Activated CD4-positive, CD25-positive, alpha-beta regulatory T cell (primary cell): ENCODE measurements at places on chromosomes 3 and 15.

DNA sequence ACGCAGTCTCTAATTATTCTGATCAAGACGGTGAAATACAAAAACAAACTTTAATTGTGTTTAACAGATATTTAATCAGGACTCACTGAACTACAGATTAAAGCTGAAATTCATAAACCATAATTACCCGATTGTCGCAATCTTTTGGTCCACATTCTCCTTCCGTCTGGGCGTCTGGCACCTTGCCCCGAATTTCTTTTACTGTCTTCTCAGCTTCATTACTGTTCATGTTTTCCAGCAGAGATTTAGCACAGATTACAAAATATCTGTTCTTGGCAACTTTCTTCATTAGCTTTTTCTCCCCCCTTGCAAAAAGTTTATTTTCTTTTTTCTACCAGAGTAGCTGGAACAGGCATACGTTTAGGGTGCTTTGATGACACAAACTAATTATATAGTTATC is 271.4 kb downstream of the TIGIT start:
- no peak for DNase-seq

- DNase-seq, result no peak
Observed at GRCh38 chr3:58564456-58565160, 12.6 kb downstream of the FAM107A start.

- no peak for DNase-seq
Observed at GRCh38 chr3:59563072-59563605, 513.3 kb upstream of the CFAP20DC start.

GRCh38 chr15:56786966-56787365 is 53.7 kb upstream of the ZNF280D start:
- DNase-seq, result no peak

DNA sequence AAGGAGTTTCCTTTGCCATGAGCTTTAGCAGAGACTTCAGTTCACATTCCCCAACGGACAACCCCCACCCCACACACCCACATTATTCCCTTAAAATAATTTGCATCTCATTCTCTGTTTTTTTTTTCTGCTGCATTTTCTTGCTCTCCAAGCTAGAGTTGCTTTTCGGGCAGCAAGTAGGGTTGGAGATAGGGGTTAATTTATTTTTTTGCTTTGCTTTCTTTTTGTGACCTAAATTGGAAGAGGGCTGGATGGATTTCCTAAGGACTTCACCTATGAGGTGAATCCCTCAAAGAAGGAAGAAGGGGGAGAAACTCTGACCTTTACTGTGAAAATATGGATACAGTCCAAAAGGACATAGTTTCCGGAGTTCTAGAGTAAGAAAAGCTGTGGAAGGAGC is 6.6 kb downstream of the SOX2 start:
- DNase-seq, result no peak

DNA sequence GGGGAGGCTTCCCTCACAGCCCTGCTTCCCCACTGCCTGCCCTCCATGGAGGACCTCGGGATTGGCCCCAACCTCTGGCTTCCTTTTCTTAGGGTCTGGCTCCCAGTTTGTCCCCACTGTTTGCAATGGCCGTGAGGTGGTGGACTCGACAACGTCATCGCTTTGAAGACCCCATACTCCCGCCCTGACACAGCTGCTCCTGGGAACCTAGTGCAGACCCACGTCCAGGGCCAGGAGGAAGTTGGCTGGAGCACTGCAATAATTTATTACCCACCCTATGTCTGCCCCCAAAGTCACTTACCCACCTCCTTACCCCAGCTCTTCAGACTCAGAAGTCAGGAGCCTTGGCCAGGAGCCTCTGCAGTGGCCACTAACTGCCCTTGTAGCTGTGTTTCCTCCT is 11.1 kb downstream of the GRM2 start:
- no peak for DNase-seq

DNA sequence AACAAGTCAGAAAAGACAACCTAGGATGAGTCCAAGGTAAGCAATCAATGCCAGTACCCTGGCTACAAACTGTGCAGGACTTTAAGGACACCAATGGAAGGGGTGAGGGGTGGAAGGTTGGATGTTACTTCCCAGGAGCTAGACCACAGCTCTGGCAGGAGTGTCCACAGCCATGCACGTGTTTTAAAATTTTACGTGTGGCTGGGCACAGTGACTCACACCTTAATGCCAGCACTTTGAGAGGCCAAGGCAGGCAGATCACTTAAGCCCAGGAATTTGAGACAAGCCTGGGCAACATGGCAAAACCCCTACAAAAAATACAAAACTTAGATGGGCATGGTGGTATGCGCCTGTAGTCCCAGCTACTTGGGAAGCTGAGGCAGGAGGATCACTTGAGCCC is 14.7 kb upstream of the HDC start:
- DNase-seq, result no peak

DNA sequence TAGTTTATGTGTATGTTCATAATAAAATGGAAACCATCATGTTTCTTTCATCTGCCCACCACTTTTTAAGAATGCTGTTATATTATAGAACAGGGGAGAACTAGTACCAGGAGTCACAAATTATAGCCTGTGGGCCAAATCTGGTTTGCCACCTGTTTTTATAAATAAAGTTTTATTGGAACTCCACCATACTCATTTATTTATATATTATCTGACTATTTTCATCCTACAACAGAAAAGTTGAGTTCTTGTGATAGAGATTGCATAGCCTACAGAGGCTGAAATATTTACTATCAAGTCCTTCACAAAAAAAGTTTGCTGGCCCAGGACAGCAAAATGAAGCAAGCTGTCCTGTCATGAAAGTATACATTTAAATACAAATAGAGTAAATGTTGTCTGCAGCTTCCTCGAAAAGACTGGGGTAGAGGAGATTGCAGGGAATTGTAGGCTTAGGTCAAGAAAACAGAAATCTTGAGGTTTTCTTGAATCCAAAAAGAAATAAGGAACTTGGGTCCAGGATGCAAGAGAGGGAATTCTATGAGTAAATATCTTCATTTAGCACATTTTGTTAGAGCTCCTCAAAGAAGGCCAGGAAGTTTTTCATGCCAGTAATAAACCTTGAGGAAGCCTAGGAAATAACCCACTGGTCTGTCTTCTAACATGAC is 41.1 kb downstream of the FILIP1L start:
- no peak for DNase-seq

GRCh38 chr3:40631341-40631995 is 106.7 kb downstream of the ZNF621 start:
- DNase-seq, result no peak

DNA sequence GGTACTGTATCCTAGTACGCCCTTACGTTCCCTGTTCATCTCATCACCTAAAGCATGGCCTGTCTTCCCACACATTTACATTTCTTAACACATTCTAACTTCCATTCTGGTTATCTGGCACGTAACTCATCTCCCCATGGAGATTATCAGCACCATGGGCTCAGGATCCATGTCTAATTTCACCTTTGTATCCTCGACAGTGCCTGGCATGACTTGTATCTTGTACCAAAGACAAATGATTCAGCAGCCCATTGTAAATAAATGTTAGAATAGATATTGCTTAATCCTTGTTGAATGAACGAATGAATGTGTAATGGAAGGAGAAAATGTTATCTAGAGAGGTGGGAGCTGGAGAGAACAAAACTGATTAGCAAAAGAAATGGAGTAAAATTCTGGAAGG is 69.7 kb upstream of the TPM1 start:
- no peak for DNase-seq

- no peak for DNase-seq
Observed at GRCh38 chr15:69593488-69593887, 140.9 kb downstream of the RPLP1 start.

DNA sequence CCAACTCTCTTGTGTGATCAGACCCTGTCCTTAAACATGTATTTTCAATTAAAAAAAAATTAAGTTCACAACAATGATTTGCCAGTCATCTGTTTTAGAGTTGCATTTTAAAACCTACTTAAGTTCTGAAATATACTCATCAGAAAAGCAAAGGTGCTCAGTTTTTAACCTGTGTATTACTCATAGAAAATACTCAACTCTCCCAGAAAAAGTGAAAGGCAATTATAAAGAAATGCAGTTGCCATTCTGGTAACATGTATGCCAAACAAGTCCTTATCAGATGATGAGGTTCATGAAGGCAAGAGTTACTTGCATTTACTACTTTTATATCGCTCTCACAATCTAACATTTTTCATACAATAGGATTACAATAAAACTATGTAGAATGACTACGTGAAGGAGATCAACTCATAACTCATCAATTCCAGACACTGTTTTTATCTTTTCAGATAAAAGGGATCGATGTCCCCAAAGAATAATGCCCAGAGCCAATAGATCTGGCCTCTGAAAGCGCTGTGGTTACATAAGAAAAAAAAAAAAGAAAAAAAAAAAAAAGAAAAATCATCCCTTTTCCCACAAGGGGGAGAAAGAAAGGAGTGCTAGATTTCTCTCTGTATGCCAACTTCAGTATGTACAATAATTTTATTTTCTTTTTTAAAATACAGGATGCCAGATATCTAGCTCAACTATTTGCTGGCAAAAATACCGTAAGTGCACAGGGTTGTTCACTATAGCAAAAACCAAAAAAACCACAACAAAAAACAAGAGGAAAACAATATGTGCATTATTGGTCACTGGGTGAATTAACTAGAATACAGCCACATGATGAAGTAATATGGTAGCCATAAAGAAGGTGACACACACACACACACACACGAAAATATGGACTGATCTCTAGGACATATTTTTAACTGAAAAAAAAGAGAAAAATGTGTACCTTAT is 137.4 kb downstream of the NR1I2 start:
- DNase-seq, result no peak

GRCh38 chr15:48674876-48675275 is 29.4 kb upstream of the FBN1 start:
- DNase-seq, result no peak

GRCh38 chr3:98388147-98388546 is 2.3 kb upstream of the OR5K3 start:
- no peak for DNase-seq

DNA sequence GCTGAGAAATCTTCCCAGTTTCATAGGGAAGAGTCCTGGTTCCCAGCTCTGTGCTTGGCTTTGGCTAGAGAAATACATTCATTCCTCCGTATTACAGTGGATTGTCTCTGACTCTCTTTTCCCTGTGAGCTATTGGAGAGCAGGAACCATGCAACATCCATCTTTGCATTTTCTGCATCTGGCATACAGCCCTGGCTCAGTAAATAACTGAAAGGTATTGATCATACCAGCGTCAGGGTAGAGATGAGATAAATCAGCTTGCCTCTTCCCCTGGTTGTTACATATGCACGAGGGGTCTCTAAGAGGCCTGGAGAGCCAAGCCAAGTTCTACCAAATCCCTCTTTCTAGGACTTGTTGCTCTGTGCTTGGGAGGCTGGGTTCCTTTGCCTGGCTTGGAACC is 35.2 kb downstream of the FOXB1 start:
- DNase-seq, result no peak

DNA sequence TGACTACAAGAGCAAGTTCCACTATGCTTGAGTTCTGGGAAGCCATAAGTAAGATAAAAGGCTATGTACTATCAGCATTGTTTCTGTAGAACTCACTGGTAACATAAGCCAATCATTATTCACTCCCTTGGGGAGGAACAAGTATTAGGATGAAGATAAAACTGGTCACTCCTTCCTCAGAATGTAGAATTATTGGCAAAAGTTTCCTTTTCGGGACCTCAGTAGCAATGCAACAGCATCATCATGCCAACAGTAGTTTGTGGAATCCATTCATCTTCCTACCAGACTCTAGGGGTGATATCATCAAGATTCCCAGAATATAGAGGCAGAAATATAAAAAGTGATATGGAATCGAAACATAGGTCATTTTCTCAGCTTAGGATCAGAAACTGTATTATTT is 209.5 kb downstream of the PLOD2 start:
- no peak for DNase-seq

GRCh38 chr3:129530251-129530791 is 1.9 kb downstream of the RHO start:
- no peak for DNase-seq

GRCh38 chr15:73937296-73937695 is 11.0 kb downstream of the LOXL1 start:
- no peak for DNase-seq

DNA sequence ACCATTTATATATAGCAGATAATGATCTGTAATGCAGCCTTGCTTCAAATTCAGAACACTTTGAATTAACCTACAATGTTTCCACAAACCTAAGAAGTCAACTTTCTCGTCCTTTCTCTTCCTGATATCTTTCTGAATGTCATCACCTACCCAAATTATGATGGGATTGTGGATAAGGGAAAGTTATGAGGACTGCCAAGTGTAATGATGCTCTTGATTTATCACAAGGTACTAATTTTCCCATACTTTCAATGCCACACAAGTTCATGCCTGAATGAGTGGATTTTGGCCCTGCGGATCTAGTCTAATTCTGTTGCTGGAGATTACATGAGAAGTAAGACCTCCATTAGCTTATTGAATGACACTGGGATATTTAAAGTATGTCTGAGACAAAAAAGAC is 82.6 kb upstream of the NANOGP8 start:
- DNase-seq, result no peak

DNA sequence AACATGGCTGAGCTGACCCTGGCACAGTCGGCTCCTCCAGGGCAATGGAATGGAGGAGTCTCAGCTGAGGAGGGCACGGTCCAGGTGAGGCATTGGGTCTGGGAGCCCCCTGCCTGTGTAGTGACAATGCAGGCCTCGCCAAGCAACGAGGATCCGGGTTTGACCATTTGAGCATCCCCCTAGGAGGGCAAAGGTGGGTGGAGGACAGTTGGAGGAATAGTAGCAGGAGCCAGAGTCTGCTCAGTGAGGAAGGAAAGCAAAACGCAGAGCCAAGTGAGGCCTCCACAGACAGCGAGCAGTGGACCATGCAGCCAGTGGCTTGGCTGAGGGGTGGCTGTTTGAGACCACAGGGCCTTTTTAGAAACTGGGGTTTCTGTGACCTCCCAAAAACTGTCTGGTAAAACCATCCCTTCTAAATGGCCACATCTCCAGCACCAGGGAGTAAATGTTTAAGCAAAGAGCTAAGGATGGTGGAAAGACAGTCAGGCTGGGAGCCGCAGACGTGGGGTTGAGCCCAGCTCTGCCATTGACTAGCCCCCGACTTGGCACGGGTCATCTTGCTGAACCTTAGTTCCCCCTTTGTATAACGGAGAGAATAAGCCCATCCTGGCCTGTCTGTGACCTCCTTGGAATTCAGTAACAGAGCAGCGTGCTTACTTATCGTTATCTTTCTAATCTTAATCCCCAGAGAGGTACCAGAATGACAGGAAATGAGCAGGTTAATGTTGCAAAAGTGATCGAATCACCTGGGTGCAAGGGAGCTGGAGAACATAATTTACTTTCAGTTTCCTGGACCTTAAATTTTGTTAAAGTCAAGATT is 46.8 kb downstream of the CMTM6 start:
- DNase-seq, result no peak
